ENCODE measurements at places on chromosomes 1 and 21. TPM values are rescaled to one million over a fixed set of nuclear protein-coding genes. Genes with fewer than 3 reads are reported as not detected.

DNA sequence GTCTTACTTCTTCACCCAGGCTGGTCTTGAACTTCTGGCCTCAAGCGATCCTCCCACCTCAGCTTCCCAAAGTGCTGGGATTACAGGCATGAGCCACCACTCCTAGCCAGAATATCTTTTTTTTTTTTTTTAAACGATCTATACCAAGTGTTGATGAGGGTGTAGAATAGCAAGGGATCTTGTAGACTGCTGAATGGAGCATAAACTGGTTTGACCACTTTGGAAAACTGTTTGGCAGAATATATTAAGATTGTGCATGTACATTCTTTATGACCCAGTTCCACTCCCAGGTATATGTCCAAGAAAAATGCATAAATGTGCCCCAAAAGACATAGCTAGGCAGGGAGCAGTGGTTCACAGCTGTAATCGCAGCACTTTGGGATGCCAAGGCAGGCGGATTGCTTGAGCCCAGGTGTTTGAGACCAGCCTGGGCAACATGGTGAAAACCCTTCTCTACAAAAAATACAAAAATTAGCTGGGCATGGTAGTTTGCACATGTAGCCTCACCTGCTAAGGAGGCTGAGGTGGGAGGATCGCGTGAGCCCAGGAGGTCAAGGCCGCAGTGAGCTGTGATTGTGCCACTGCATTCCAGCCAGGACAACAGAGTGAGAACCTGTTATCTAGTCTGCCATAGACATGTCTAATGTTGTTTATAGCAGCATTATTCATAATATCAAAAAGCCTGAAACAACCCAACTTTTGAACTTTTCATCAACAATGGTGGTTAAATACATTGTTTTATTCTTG, 184.0 kb downstream of the VPS13D start:
- DNase-seq: no peak

GRCh38 chr1:14975119-14975518, 178.4 kb upstream of the TMEM51 start:
- DNase-seq: no peak

GRCh38 chr1:84587099-84587498, 12.9 kb upstream of the CTBS start:
- DNase-seq: no peak

ADGRB2 gene
- 30.1 TPM for total RNA-seq

DNA sequence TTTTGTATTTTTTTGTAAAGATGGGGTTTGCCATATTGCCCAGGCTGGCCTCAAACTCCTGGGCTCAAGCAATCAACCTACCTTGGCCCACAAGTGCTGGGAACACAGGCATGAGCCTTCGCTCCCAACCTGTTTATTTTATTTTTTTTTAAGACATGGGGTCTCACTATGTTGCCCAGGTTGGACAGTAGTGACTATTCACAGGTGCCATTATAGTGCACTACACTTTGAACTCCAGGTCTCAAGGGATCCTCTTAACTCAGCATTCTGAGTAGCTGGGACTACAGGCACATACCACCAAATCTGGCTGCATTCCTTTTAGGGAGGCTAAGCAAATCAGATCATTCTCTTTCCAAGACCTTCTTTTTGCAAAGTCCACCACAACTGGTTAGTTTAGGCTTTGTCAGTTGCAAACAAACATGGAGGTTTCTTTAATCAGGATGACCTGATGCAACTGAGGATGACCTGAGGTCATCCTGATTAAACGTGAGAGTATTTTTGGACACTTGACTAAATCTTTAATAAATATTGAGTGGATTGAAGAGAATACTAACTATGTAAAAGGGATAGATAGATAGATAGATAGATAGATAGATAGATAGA, 30.0 kb upstream of the RALGPS2 start:
- no peak for DNase-seq

- no peak for DNase-seq
Measured at GRCh38 chr1:203878422-203878821, 17.0 kb downstream of the SNRPE start.

DNA sequence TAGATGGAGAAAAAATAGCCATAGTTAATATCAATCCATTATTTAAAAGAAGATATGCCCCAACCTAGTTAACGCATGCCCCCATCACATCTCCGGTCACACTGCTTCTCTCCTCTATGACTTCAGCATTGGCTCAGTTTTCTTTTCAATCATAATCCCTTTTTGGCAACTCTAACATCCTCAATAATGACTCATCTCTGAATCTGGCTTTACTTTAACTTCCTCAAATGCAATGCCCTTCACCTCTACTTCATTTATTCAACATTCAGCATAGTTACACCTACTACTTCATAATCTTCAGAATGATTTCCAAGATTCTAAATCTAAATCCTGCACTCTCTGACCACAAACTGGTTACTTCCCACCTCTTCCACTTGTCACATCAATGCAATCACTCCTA, 417.3 kb downstream of the USH2A start:
- no peak for DNase-seq

DUSP10 gene
- 1.6 TPM for total RNA-seq

DNA sequence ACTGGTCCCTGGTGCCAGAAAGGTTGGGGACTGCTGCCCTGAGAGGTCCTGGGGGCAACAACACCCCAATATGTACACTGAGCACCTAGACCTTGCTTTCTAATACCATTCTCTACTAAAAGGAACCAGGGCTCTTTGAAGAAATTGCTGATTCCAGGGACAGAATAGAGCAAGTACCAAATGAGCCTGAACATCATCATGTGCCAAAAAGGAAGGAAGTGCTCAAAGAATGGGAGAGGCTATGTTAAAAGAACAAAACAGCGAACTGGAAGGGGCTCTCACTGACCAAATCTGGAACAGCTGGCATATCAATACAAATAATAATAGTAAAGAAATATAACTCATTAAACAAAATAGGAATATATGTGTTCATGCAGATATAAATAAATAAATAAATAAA, 50.8 kb downstream of the PIK3R3 start:
- no peak for DNase-seq

RAVER2 gene
- total RNA-seq: 20.1 TPM

DNA sequence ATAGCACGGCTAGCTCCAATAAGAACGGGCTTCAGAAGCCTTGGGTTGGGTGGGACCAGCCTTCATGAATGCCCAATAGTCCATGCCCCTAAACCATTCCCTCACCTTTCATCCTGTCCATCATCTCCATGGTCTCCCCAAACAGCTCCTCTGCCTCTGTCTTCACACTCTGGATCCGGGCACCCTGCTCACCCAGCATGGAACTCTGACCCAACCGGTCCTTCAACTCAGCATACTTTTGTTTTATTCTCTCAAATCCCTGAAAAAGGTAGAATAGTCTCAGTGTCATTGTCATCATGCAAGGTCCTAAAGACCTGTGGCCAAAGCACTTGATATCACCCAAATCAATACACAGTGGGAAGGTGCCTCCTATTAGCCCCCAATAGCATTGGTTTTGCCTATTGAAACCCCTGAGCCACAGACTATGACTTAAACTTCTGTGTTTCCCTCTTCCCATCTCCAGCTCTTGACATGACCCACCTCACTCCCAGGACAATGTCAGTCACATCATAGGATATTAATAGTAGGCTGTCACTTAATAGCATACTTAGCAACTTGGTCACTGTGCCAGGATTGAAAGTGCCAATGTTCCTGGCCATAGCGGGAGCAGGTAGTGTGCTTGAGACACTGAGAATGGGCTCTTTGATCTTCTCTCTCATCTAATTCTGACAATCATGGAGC, 33.0 kb downstream of the CAMK1G start:
- no peak for DNase-seq

SPRR2F gene
- not detected for total RNA-seq

Data from WTC11 (cell line).